Adrenal gland (tissue), 19 donors: ENCODE measurements at places on chromosomes 2 and 18. TPM values are rescaled to one million over a fixed set of nuclear protein-coding genes. Genes with fewer than 3 reads are reported as not detected.

- no peak for DNase-seq
Observed at GRCh38 chr18:36141576-36141975, 11.9 kb downstream of the ELP2 start.

The SUPT7L gene
- total RNA-seq = 36.9 TPM

- no peak for DNase-seq
Observed at GRCh38 chr2:883803-884748, 66.6 kb upstream of the SNTG2 start.

The MYOM1 gene
- total RNA-seq = 2.9 TPM

DNA sequence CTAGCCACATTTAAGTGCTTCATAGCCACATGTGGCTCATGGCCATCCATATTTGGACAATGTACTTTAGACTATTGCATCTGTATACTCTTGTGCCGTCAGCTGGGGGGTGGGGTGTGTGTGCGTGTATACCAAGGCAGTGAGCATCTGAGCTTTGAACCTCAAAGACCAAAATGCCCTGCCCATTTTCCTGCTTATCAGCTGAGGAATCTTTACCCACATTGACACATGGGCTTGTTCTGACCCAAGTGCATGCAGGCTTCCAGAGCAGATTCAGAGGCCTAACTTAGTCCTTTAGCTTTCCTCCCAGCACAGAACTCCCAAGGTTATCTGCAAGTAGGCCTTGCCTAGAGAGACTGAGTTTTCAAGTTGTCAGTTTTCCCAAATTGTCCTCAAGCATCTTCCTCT, 11.1 kb upstream of the MOCOS start:
- no peak for DNase-seq

- DNase-seq = no peak
Observed at GRCh38 chr2:136019825-136020224, 34.4 kb upstream of the DARS1 start.

GRCh38 chr2:69600425-69600824, 43.1 kb downstream of the AAK1 start:
- DNase-seq = no peak

- no peak for DNase-seq
Observed at GRCh38 chr2:25674077-25674362, 643 bp upstream of the DTNB start.

- DNase-seq = peak; percentile 70
Observed at GRCh38 chr18:45384137-45384961, 230.9 kb upstream of the SLC14A2 start.

GRCh38 chr2:182426082-182426917, 536 bp downstream of the PDE1A start:
- no peak for DNase-seq

GRCh38 chr2:232525791-232526371, at the start of gene CHRND:
Gene CHRND (plus strand): TSS chr2:232526160. CDS start chr2:232526216, 56 bp downstream.
- peak; percentile 76 for DNase-seq

The CNOT9 gene
- total RNA-seq = 40.1 TPM

GRCh38 chr18:40882468-40882867, 1072.6 kb upstream of the PIK3C3 start:
- no peak for DNase-seq

The AQP4 gene
- total RNA-seq = 0.11 TPM

- no peak for DNase-seq
Observed at GRCh38 chr2:215271446-215271845, 40.4 kb upstream of the ATIC start.

The CHPF gene
- 67.5 TPM for total RNA-seq

The GREB1 gene
- total RNA-seq = 2.8 TPM

The GALNT14 gene
- total RNA-seq = not detected

The CGREF1 gene
- total RNA-seq = 4.7 TPM

DNA sequence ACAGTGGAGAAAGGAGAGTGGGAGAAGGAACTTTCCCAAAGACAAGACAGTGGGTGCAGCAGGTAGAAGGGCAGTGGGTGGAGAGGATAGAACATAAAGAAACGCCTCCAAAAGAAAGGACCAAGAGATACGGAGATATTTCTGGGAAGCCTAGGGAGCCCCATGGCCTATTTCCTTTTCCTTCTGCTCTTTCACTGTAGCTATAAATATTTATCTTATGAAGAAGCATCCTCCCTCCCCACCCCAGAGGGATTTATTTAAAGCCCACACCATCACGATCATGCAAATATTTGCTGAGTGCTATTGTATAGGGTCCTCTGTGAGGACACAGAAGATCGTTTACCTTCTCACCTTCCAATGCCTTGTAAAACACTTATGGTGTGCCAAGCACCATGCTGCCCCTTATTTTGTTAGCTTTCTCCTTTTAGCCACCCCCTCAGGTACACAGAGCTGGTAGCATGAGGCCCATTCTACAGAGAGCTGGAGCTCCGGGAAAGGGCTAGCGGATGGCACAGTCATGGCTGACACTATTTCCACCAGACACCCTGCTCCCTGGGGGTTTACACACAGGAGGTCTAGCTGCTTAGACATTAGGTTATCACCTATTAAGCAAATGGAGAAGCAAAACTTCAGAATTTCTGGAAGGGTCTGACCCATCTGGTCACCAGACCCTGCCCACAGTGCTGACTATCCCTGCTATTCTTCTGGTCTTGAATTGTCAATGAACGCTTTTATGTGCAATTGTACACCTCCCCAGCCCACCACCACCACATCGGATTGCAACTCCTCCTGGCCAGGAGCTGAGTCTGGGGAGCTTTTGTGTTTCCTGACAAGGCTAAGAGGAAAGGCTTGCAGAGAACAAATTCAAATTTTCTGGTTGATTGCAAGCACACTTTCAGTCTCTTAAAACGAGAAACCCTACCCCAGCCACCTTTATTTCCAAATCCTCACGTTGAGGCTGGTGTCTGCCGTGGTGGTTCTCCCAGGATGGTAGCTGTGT, 91.8 kb upstream of the KLF7 start:
- DNase-seq = no peak

The C2orf80 gene
- total RNA-seq = not detected

The HOXD1 gene
- not detected for total RNA-seq

GRCh38 chr18:61350578-61350977, 17.3 kb downstream of the CDH20 start:
- no peak for DNase-seq

The KCNK3 gene
- total RNA-seq = 595 TPM

- DNase-seq = no peak
Observed at GRCh38 chr2:191069606-191070005, 55.6 kb upstream of the STAT1 start.

GRCh38 chr18:3873698-3874097, 423.7 kb downstream of the TGIF1 start:
- DNase-seq = no peak

The CPO gene
- total RNA-seq = 0.74 TPM

DNA sequence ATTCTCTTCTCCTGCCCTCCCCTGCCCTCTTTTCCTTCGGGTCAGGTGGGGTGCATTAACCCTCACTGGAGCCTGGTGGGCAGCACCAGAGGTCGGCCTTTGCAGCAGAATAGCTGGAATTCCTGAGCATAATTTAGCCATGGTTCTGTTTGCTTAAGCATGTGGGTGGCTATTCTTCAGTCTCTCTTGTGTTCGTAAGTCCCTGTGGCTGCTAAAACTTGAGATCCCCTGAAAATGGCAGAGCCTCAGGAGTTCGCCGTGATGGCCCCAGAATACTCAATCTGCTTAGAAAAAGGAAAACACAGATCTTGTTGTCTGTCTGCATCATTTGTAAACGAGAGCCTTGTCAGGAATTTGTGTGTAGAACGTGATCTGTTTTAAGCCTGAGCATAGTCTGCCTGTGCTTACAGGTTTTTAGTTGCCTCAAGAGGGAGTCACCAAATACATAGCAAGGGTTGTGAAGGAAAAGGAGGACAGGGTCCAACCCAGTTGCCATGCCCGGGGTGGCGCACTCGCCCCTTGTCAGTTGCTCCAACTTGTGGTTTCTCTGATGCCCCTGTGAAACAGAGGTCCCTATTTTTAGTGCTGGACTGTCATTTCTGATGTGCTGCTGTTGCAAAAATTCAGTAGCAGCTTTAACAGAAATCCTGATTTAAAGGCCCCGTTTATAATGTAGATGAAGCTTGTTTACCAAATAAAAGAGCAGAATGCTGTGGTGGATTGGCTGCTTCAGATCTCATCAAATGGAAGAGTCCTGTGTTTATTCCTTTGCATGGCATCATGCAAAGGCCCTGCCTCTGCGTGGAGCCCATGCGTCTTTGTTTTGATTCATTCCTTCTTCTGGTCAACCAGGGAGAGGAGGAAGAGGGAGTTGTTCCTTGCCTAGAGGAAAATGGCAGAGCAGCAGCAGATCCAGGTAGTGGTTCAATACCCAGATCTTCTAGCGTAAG, 74.8 kb downstream of the WDSUB1 start:
- DNase-seq = no peak

DNA sequence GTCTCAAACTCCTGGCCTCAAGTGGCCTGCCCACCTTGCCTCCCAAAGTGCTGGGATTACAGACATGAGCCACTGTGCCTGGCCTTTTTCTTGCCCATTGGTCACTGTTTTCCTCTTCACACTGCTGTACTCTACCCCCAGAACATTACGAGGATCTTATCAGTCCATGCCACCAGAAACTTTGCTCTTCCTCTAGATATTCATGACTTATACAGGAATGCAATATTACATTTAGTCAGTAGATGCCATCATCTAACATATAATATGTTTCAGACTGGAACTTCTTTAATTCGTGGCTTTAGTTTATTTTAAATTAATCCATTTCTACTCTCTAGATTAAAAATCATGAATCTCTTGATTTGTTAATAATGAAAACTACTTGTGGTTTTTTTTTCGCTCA, 135.5 kb downstream of the COMMD1 start:
- DNase-seq = no peak

DNA sequence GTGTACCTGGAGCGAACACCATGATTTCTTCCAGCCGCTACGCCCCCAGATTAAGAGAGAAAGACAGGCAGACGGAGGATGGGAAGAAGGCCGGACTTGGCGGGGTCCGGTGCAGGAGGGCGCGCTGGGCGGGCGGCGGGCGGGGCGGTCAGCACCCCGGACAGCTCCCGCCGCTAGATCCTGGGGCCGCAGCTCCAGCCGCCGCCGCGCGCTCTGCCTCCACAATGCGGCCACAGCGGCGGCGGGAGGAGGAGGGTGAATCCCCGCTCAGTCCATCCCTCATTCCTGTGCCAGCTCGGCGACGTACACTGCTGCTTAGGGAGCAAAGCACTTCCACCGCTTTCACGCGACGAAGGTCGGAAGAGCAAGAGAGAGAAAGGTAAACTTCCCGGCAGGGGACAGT, at the start of gene AKAIN1:
TSS of gene AKAIN1 (minus strand) at position 226 of the 403 bp plus-strand sequence. CDS start at position 22, 204 bp downstream.
- peak; percentile 53 for DNase-seq

The NETO1 gene
- total RNA-seq = not detected

DNA sequence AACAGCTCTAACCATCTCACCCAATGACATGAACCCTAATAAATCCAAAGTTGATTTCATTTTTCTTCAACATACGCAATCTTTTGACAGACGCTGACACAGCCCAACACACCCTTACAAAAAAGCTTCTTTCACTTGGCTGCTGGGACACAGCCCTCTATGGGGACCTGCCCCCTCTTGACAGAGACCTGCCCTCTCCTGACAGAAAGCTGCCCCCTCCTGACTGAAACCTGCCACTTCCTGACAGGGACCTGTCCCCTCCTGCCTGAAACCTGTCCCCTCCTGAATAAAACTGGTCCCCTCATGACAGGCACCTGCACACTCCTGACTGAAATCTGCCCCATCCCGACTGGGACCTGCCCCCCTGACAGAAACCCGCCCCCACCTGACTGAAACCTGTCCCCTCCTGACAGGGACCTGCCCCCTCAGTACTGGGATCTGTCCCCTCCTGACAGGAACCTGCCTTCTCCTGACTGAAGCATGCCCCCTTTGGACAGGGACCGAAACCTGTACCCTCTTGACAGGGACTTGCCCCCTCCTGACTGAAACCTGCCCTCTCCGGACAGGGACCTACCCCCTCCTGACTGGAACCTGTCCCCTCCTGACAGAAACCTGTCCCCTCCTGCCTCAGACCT, 87.9 kb downstream of the PXDN start:
- DNase-seq = no peak
